ENCODE measurements at places on chromosomes 1 and 21.

DNA sequence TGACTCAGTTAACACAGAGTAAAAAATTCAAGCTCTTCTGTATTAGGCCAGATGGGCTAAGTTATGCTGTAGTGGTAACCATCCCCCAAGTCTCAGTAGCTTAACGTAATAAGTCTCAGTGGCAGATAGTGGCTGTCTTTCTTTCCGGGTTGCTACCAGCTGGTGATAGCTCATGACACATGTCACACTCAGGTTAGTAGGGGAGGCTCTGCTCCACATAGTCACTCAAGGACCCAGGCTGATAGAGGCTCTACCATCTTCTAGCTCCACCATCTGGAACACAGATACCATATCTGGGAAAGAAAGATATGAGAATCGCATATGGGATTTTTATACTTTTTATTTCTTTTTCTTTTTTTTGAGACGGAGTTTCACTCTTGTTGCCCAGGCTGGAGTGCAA, 16.2 kb upstream of the MEF2D start:
- no peak for DNase-seq

DNA sequence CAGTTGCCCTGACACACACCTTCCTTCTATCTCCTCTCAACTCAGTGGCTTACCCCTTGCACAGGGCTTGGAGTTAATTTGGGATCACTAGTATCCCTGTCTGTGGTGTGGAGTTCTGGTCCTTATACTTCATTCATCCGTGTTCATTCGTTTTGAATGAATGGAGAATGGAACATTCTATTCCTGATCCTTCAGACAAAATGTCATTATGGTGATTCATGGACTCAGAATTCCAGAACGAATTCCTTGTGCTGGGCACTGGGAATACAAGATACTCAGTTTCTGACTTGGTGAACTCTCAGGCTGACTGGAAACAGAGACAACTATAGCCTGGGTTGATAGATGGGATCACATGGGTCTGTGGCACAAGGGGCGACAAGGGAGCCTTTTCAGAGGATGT, 49.9 kb upstream of the TRABD2B start:
- no peak for DNase-seq

GRCh38 chr1:219490566-219490965, 122.3 kb downstream of the ZC3H11B start:
- no peak for DNase-seq

GRCh38 chr1:226971765-226972164, 31.7 kb downstream of the COQ8A start:
- DNase-seq: no peak

DNA sequence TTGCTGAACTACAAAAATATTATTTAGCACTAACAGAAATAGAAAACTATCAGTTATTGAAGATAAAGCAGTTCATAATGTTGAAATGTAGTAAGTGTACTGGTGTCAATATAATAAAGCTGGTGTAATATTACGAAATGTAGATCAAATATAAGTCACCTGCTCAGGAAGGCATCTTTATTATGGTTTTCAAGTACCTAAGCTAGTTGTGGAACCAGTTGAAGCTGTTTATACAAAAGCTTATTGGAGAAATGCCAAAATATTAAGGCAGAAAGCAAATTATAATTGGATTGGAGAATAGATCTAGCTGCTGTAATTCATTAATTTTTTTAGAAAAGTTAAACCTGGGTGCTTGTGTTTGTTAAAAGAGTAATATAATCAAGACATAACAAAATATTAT, 6.2 kb upstream of the MARK1 start:
- DNase-seq: no peak

DNA sequence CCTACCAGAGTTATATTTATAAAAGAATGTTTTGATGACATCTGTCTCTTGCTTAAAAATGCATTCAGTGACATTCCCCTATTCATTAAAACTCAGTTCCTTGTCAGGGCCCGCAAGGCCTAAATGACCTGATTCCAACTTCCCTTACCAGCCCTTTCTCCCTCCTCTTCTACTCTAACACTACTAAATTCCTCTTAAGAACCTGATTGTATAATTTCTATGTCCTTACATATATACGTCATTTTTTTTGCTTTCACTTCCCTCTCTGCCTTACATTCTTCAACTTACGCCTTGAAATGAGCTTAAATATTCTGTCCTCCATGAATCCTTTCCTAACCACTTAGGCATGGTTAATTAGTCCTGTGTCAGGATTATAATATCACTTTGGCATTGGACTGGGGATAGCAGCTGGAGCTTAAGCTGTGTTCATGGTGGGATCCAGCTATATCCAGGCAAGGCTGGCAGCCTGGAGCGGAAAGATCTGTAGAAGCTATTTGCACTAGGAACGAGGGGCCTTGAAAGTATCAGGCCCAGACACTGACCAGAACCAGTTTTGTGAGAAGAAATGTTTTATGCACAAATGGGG, 360.2 kb upstream of the PTBP2 start:
- no peak for DNase-seq

DNA sequence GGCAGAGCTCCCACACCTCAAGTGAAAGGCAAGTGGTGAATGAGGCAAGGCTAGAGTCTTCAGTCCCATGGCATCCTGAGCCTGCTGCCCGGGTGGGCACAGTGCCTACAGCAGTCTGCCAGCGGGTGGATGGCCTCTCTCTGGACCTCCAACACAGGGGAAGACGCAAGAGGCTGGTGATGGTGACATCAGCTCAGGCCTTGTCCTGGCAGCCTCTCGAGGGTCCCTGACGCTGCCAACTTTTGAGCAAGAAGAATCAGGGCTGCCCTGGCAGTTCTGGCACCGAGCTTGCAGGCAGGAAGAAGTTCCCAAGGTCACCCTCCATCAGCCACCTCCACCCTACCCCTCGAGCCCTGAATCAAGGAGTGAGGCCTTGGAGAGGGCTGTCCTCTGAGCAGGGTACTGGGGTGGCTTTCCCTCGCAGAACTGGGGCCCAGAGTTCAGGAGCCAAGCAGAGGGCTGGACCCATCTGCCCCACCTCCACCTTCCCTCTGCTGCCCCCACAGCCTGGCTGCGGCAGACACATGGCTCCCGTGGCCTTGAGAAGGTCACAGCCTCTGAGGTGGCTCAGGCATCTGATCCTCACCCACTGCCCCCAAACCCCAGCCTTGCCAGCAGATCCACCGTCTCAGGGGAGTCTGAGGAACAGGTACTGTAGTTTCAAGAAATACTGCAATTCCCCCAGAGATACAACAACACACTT, 5.8 kb downstream of the RAP1GAP start:
- DNase-seq: no peak

Measured in activated CD8-positive, alpha-beta memory T cell treated with anti-CD3 and anti-CD28 coated beads for 4 hours (primary cell).